Omental fat pad (tissue), 4 donors: ENCODE measurements at places on chromosomes 2 and 18. TPM values are rescaled to one million over a fixed set of nuclear protein-coding genes. Genes with fewer than 3 reads are reported as not detected.

Gene GRB14
- total RNA-seq, result 5.3 TPM

Gene ANO7
- total RNA-seq, result not detected

Gene FAM228A
- total RNA-seq, result 1.1 TPM

DNA sequence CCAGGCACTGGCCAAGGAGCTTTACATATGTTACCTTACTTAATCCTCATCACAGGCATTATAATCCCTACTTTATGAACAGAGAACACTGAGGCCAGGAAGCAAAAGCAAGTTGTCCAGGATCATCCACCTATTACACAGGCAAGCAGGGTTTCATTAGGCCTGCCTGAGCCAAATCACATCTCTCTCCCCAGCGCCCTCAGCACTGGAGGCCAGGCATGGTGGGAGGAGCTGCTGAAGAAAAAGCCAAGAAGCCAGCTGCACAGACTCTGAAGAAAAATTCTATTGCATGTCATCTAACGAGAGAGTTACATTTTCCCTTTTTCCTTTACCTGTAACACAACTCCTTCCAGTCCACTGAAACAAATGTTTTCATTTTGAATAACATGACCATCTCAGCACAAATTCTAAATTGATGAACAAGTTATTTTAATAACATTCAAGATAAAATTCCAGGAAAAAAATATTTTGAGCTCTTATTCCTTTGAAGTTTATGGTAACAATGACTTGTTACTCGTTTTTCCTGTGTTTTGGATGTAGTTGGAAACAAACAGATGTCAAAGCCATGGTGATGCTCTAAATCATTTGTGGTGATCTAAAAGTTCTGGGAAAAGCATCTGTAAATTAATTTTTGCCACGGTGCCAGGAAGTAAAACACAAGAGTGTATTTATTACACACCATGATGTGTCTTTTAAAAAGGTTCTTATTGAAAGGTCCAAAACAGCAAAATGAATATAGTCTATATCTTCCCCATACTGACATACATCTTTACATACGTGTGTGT is 139.0 kb upstream of the ITGB6 start:
- no peak for DNase-seq

GRCh38 chr2:197239434-197239833 is 71.1 kb downstream of the ANKRD44 start:
- DNase-seq, result no peak
